ENCODE measurements at places on chromosomes 3 and 15.

GRCh38 chr3:27708250-27708649 is 13.9 kb downstream of the EOMES start:
- no peak for DNase-seq

GRCh38 chr3:21927261-21927660 is 176.3 kb upstream of the ZNF385D start:
- no peak for DNase-seq

DNA sequence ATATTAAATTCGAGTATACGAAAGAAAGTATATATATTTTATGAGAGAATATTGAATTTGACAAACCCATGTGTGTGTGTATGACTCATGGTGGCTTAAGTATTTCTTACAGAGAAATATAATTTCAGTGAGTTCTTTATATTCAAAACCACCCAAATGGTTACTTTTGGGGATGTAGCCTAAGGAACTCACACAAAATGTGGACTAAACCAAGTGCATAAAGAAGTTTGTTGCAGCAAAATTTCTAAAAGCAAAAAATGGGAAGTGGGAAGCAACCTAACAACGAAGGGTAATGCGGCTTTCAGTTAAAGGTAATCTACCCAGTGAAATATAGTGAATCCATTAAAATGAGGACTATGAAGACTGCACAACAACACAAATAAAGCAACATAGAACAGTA is 277.1 kb downstream of the EDEM1 start:
- DNase-seq: no peak

GRCh38 chr3:132418916-132419315 is 1.6 kb downstream of the DNAJC13 start:
- no peak for DNase-seq

DNA sequence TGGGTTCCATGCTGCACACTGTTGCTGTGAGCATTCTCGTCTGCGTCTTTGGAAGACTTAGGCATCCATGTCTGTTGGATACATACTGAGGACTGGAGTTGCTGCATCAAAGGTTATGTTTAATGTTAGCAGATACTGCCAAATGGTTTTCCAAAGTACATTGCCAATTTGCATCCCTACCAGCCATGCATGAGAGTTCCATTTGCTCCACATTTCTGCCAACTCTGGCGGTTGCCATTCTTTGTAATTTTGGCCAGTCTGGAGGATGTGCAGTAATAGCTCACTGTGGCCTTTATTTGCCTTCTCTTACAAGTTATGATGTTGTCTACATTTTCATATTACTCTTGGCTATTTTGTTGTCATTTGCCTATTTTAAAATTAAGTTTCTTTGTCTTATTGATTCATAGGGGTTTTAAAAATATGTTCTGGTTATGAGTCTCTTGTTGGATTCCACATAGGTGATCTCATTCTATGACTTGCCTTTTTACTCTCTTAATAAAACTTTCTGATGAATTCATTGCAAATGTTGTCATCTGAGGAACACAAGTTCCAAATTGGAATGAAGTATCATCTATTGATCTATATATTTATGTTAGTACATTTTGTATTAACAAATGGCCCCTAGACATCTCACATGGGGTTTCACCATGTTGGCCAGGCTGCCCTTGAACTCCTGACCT is 42.1 kb downstream of the FBLN2 start:
- DNase-seq: no peak

- no peak for DNase-seq
These were observed 174.8 kb upstream of the BHLHE40 start for GRCh38 chr3:4804161-4805058.

DNA sequence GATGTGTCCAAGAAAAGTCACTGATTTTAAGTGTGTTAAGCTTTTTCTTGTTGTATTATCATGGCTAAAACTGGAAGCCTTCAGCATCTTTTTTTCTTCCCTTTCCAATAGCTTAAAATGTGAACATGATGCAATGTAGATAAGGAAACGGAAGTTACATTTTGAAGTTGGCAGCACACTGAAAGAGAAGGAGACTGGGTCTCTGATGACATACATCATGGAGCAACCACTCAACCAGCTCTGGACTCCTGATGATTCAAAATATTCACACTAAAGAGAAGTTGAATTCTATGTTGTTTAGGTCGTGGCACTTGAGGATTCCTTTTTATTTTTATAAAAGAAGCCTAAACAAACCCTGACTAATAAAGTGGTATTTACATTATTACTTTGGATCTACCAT is 488.3 kb upstream of the ALCAM start:
- DNase-seq: no peak

DNA sequence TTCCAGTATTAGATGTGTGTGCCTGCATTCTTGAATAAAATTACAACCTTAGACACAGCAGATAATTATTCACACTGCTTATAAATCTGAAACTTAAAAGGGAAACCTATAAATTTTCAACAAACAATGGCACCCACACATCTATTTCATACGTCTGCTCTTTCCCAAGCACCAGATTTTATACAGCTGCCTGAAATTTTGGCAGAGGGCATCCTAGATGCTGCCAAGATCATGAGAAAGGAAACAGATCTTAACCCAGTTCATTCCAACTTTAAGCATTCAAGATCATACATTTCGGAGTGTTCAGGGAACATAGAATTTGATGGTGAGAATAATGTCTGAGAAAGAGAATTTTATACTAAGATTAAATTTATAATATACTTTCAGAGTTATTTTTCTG is 53.1 kb downstream of the CLDN1 start:
- DNase-seq: no peak

GRCh38 chr3:134517791-134518190 is 31.9 kb downstream of the CEP63 start:
- no peak for DNase-seq

GRCh38 chr3:312160-312733 is 115.7 kb downstream of the CHL1 start:
- DNase-seq: no peak

- DNase-seq: no peak
These were observed 5.4 kb downstream of the TYRO3 start for GRCh38 chr15:41564286-41564959.

DNA sequence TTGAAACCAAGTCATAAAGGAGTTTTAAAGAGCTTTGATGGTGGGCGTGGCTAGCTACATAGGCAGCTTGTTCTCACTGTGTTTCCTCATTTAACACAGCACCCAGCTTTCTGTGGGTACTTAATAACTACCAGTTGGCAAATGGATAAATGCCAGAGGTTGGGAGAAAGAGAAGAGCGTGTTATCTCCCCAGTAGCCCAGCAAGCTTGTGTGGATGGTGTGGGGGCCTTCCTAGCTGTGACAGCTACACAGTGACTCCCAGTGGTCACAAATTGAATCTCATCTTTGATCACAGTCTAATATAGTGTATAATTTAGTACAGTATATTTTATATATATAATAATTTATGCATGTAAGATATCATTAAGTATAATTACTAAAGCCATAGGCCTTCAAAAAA is 984.1 kb downstream of the EPHA3 start:
- no peak for DNase-seq

DNA sequence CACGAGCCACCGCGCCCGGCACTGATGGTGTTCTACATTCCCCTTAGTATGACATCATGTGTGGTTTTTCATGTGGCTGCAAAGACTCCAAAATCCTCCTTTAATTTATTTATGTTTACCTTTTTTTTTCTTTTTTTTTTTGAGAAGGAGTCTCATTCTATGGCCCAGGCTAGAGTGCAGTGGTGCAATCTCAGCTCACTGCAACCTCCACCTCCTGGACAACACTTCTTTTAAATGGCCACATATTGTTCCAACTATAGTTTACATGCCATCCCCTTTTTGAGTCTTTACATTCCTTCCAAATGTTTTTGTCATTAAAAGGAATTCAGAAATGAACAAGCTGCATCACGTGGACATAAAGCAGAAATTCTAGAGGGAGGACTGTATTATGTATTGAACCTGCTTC is 10.3 kb upstream of the CDV3 start:
- no peak for DNase-seq

GRCh38 chr15:79051941-79052731 is 38.4 kb downstream of the RASGRF1 start:
- DNase-seq: no peak

- DNase-seq: no peak
These were observed 762.4 kb upstream of the DPPA4 start for GRCh38 chr3:110099711-110100110.

- DNase-seq: no peak
These were observed 521.0 kb downstream of the GABRG3 start for GRCh38 chr15:27491666-27492621.

DNA sequence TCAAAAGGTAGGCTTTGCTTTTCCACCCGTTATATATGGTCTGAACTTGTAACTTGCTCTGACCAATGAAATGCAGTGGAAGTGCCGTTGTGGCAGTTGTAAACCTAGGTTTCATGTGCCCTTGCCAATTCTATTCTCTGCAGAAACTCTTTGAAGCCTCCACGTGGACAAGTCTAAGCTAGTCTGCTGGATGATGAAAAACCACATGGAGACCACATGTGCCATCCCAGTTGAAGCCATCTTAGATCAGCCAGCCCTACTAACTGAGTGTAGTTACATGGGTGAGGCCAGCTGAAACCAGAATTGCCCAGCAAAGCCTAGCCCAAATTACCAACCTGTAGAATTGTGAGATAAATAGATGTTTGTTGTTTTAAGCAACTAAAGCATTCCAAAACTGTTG is 183.7 kb upstream of the KCNH8 start:
- DNase-seq: no peak

- DNase-seq: no peak
These were observed 120.7 kb upstream of the LINGO1 start for GRCh38 chr15:77753281-77753873.

GRCh38 chr3:11563159-11563864 is 80.4 kb downstream of the VGLL4 start:
- no peak for DNase-seq

DNA sequence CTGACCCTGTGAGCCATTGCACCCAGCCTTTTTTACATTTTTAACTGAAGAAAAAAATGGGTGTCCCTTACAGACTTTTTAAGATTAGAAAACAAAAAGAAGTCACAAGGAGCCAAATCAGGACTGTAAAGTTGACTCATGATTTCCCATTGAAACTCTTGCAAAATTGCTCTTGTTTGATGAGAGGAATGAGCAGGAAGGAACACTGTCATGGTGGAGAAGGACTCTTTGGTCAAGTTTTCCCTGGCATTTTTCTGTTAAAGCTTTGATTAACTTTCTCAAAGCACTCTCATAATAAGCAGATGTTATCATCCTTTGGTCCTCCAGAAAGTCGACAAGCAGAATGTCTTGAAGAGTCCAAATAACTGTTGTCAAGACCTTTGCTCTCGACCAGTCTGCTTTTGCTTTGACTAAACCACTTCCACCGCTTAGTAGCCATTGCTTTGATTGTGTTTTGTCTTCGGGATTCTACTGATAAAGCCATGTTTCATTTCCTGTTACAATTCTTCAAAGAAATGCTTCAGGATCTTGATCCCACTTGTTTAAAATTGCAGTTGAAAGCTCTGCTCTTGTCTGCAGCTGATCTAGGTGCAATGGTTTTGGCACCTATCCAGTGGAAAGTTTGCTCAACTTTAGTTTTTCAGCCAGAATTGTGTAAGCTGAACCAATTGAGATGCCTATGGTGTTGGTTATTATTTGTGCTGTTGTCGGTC is 369.4 kb downstream of the MAGI1 start:
- DNase-seq: no peak

- DNase-seq: no peak
These were observed 28.6 kb downstream of the TFDP2 start for GRCh38 chr3:142120707-142121106.

DNA sequence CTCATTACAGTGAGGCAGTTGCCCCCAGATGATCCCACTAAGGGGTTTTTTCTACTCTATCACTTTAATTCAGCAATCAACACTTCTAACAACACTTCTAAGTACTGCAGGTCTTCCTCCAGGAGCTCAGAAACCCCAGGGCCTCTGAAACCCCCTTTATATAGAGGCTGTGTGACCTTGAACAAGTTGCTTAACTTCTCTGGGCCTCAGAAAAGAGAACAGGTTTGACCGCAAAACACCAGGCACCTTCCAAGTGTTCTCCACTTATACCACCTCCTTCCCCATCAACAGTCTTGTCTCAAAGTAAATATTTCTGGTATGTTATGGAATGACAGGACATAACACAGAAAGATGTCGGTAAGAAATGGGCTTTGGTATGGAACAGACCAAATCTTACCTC is 85.7 kb upstream of the WNT5A start:
- DNase-seq: no peak

GRCh38 chr3:119768668-119769393 is 13.1 kb upstream of the NR1I2 start:
- no peak for DNase-seq

DNA sequence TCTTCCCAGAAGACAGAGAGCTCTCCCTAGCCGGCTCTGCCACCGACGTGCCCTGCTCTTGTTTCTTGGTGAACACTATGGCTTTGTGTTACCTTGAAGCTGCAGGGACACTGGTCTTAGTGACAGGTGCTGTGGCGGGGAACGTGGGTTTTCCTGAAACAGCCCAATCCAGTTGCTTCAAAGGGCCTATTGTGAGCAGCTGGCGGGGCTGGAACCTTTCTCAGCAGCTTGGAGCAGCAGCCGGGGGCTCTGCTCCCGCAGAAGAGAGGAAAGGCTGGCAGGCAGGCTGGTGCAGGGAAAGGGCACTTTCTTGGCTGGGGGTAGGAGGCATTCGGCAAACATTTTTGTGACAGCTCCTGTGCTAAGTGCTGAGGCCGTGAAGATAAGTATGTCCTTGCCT is 12.8 kb downstream of the MYZAP start:
- no peak for DNase-seq

GRCh38 chr15:31799715-31800321 is 230.5 kb upstream of the CHRNA7 start:
- no peak for DNase-seq

DNA sequence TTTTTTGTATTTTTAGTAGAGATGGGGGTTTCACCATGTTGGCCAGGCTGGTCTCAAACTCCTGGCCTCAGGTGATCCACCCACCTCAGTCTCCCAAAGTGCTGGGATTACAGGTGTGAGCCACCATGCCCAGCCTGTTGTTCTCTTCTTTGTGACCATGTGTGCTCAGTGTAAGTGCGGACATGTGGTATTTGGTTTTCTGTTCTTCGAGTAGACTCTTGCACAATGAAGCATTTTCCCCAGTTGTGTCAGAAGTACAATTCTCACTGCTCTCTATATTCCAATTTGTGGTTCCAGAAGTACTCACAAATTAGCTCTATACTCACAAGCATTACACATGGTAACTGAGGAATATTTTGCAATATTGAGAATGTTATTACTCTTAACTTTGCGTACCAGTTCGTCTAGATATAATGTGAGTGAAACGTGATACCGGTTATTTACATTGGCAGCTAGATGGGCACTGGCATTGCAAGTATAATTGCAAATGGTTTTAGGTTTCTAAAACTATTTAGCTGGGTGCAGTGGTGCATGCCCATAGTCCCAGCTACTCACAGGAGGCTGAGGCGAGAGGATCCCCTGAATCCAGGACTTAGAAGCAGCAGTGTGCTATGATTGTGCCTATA is 34.2 kb upstream of the MTMR14 start:
- DNase-seq: no peak
